ENCODE measurements at places on chromosomes 2 and 18.

GRCh38 chr2:198374375-198375082 is 570.1 kb downstream of the PLCL1 start:
- no peak for DNase-seq

- DNase-seq = no peak
Observed at GRCh38 chr2:238943338-238944067, 95.6 kb downstream of the TWIST2 start.

GRCh38 chr2:148042219-148042618 is 21.3 kb downstream of the MBD5 start:
- DNase-seq = no peak

DNA sequence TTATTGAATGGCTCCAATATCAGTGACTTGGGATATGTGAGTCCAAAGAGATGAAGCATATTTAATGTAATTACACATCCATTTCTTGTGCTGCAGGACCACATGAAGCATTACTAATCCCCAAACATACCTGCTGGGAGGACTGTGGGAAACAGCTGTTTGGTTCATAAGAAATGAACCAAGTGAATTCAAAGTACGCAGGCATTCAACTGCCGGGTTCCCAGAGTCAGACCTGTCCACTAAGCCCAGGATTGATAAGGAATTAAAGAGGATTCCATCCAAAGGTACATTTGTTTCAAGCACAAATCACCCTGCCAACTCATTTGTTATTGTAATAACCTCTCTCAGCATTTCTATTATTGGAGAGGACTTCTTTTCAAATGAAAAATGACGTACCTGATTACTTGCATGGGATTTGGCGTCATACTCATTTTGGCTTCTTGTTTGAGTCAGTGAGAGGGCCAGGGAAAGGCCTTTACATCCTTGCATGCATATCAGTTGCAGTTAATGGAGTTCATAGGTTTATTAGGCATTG is 230.7 kb downstream of the TXNL1 start:
- DNase-seq = no peak

DNA sequence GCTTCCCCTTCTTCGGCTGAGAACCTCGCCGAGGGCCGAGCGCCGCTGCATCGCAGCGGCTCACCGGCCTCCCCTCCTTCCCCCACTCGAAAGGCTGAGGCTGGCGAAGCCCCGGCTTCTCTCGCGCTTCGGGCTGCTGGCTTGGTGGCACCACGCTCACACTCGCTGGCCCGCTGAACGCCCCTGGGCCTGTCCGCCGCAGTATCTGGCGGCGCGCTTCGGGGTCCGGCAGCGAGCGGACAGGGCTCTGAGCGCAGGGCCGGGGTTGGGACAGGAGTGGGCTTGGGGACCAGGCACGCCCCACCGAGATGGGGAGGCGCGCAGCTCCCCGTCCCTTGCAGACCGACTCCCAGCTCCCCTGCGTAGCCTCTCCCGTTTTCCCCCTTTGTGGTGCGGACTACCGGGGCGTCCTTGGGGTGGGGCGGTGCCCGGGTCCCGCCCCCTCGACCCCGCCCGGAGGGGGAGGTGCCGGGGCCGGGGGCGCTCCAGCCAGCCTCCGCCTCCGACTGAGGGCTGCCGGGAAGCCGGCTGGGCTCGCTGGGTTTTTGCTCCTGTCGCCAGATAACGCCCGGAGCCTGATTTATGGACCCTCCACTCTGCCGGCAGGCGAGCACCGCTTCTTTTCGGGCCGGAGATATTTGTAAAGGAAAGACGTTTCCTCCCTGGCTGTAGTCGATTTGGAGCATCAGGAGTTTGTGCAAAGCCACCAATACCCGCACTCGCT is 3.8 kb downstream of the GBX2 start:
- DNase-seq = no peak

DNA sequence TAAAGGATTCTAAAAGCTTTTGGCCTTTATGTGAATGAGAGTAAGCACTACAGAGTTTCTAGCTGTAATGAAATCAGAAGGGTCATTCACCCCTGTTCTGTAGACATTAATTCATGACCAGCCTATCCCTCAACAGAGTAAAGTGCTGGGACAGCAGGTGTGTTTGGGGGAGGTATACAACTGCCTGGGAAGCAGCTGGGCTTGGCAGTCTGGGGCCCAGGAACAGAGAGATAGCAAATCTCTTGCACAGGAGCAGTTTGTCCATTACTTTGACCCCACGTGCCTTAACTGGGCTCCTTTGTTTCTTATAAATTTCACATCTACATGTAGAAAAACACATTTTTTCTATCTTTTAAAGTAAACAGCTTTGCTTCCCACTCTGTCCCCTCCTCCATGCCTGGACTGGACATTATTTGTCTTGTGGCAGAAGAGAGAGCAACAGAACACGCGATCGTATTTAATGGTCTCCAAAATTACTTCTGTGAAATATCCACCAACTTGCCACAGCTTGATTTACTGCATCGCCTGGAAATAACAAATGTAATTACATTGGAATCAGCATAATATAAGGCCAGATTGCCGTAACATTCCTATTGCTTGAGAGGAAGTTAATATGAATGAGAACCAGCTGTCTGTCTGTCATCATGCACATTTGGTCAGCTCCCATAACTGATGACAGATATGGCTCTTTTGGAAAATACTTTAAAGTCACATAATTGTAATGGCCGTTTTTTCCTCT is 263.8 kb downstream of the RBM43 start:
- DNase-seq = no peak

DNA sequence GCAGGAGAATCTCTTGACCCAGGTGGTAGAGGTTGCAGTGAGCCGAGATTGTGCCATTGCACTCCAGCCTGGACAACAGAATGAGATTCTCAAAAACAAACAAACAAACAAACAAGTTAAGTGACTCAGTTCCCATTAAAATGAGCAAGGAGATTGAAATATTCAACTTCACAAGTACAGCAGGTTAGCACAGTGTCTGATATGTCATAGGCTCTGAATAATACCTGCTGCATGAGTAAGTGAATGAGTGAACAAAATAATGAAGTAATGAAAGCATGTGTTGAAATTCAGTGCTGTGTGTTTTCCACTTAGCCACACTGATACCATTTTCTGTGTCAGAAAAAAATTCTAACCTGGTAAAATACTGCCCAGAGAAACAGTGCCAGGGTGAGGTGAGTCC is 41.9 kb upstream of the SETBP1 start:
- no peak for DNase-seq

All from stimulated activated CD8-positive, alpha-beta memory T cell treated with anti-CD3 and anti-CD28 coated beads, Interleukin-15, amount 100 ng/mL, for 24 hours (primary cell).